Fibroblast of skin of left quadriceps (primary cell): ENCODE measurements at places on chromosomes 12 and 14.

GRCh38 chr12:51971679-51972421, 20.4 kb downstream of the ACVR1B start:
- no peak for DNase-seq

- DNase-seq, result no peak
Observed at GRCh38 chr14:24938593-24938992, 111.4 kb downstream of the STXBP6 start.

GRCh38 chr12:65663648-65664047, 160.6 kb upstream of the HMGA2 start:
- no peak for DNase-seq

GRCh38 chr12:69475237-69475975, 5.2 kb downstream of the FRS2 start:
- no peak for DNase-seq

GRCh38 chr14:71514941-71515919, 417.0 kb upstream of the RGS6 start:
- no peak for DNase-seq

GRCh38 chr12:39081910-39082309, 176.5 kb upstream of the CPNE8 start:
- DNase-seq, result no peak

GRCh38 chr12:122918827-122919226, 22.9 kb upstream of the VPS37B start:
- DNase-seq, result no peak
